ENCODE measurements at places on chromosomes 5 and 9.
A peak's percentile ranks its signal among the peaks of the same experiment; 100 is the strongest.

DNA sequence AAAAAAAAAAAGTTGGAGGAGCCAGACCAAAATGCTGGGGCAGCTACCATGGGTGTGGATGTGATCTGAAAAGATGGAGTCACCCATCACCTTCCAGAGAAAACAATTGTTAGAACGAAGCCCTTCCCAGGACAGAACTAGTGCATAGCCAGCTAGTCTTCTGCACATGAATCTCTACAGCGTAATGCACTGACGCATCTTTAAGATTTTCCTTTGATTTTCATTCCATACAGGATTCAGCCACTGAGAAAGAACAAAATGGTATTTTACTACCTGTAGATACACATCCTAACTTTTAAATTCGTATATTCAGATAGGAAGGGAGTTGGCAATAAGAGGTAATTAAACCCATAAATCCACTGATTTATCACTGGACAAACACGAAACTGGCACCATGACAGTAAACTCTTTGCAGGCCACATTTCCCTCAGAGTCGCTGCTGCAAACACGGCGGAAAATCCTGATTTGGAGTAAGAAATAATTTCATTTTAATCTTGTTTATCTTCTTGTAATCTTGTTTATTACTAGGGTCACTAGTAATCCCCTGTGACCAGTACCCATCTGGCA lies 206.6 kb downstream of the SPOCK1 start:
- H3K27me3 ChIP-seq, result no peaks in the 10 kb centered on the region
- peak; percentile 71 for DNase-seq
- peak overlapping the region; percentile 39 for H3K27ac ChIP-seq

DNA sequence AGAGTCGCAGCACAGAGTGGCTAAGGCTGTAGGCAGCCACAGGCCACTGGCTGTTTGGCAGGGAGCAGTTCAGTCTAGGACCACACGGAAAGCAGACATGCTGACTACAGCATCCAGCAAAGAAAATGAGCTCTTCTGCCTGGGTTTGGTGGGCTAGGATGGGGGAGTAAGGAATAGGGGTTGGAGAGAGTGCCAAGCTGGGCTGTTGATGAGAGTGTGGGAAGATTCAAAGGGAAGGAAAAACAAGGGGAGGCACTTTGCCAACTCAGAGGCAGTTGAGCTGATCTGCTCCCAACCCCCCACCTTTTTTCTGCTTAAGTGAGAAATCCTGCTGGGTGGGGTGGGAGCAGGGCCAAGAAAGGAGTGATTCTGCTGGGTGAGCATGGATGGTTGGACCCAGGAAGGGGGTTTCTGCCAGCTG lies 35.9 kb downstream of the SVEP1 start:
- no peaks in the 10 kb centered on the region for H3K27me3 ChIP-seq
- no peak for DNase-seq
- no peak overlapping the region for H3K27ac ChIP-seq
- no peaks in the 10 kb centered on the region for H3K36me3 ChIP-seq
- no peak overlapping the region for H3K4me3 ChIP-seq
- no peaks in the 10 kb centered on the region for H3K4me1 ChIP-seq

DNA sequence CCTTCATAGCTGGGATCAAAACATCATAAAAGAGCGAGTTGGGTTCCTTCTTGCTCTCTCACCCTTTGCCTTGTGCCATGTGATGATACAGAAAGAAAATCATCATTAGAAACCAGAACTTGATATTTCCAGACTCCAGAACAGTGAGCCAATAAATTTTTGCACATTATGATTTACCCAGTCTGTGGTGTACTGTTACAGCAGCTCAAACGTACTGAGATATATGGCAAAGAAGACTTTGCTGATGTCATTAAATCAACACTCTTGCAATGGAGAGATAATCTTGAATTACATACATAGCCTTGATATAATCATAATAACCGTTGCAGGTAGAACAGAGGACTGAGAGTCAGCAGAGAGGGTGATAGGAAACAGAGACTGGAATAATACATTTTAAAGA lies 1271.6 kb downstream of the CDH12 start:
- H3K4me3 ChIP-seq, result no peak overlapping the region
- no peaks in the 10 kb centered on the region for H3K36me3 ChIP-seq
- no peak overlapping the region for H3K27ac ChIP-seq
- no peaks in the 10 kb centered on the region for H3K27me3 ChIP-seq
- H3K4me1 ChIP-seq, result no peaks in the 10 kb centered on the region

- no peak for DNase-seq
- H3K27ac ChIP-seq, result no peak overlapping the region
- H3K4me3 ChIP-seq, result no peak overlapping the region
- H3K4me1 ChIP-seq, result no peaks in the 10 kb centered on the region
Measured at GRCh38 chr5:93993161-93993560, 251.8 kb upstream of the POU5F2 start.

DNA sequence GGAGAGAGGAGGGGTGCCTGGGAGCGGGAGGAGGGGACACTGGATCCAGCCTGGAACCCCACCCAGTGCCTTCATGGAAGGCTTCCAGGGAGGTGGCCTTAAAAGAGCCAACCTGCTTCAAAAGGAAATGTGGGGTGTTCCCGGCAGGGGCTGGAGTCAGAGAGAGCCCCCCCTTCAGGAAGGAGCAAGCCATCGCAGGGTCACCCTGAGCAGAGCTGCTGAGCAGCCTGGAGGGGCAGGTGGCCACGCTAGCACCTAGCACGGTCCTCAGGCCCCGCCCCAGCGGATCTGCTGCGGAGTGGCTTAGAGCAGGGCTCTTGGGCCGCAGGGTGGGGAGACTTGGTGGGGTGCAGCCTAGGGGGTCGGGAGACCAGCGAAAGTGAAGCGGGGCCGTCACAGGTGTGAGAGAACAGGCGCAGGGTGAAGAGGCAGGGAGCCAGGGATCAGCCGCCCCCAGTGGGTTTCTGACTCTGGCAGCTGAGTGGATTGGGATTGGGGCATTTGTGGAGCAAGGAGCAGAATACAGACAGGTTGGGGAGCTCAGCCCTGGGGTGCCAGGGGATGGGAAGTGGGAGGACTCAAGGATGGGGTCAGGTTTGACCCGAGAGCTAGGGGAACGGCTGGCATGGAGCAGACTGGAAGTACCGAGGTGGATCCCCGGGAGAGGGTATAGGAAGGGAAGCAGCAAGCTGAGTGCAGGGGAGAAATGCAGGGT lies 1.5 kb downstream of the LCN2 start:
- no peak overlapping the region for H3K27ac ChIP-seq
- peaks cover 5% of the 10 kb centered on the region for H3K4me1 ChIP-seq
- no peaks in the 10 kb centered on the region for H3K27me3 ChIP-seq

All from prostate gland (tissue), 2 donors.